ENCODE measurements at places on chromosomes 2 and 18.

- no peak for DNase-seq
These were observed 11.5 kb downstream of the MFSD2B start for GRCh38 chr2:24021122-24021998.

DNA sequence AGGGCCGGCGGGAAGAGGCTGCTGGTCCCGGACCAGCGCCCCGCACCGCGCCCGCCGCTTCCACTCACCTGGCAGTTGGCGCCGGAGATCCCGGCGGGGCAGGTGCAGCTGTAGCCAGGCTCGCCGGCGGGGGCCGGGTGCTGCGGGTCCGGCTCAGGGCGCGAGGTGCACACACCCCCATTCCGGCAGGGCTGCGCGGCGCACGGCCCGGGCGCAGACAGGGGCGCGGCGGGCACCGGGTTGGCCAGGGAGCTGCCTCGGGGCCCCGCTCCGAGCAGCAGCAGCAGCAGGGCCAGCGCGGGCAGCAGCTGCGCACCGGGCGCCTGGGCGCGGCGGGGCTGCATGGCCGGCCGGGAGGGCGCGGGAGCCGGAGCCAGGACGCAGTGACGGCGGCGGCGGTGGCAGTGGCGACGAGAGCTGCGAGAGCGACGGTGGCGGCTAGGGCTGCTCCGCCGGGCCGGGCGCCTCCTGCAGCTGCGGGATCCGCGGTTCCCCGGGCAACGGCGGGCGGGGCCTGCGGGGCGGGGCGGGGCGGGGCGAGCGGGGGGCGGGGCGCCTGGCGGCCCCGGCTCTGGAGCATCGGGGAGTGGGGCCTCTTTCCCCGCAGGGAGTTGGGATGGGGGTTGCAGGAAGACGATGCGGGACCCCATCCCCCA is at the start of gene DNER:
DNER (minus strand) TSS at position 476 of the 656 bp plus-strand sequence; CDS start at position 344, 132 bp downstream.
- no peak for DNase-seq

GRCh38 chr18:48263914-48264902 is 145.0 kb downstream of the ZBTB7C start:
- no peak for DNase-seq

- DNase-seq, result no peak
These were observed 98.4 kb upstream of the GLS start for GRCh38 chr2:190782264-190782663.

- no peak for DNase-seq
These were observed 503.4 kb upstream of the VRK2 start for GRCh38 chr2:57543211-57543610.

Data from activated T-helper 1 cell treated with anti-CD3 and anti-CD28 coated beads, Interleukin-2, amount 50 U/mL, for 16 hours (primary cell).